A549 treated with AZD2906 at 1 μM for 4 hours (cell line): ENCODE measurements at places on chromosomes 16 and 17. TPM values are rescaled to one million over a fixed set of nuclear protein-coding genes. Genes with fewer than 3 reads are reported as not detected.

Gene BCAR1
- 88.5 to 127 TPM (median 123 TPM) in 5 replicates for total RNA-seq

Gene TERB1
- total RNA-seq: 0.05 TPM in 1 of 5 replicates, not detected in the others

Gene GGA3
- 24.1 to 29.9 TPM (median 26.3 TPM) in 5 replicates for total RNA-seq

Gene TACO1
- total RNA-seq: 51.5 to 55.5 TPM (median 54.7 TPM) in 5 replicates

Gene LPCAT2
- total RNA-seq: 4.6 to 5.6 TPM (median 4.7 TPM) in 5 replicates

Gene ITGAD
- total RNA-seq: 0.03 TPM in 1 of 5 replicates, not detected in the others

Gene PNMT
- total RNA-seq: 0.10 to 0.68 TPM (median 0.63 TPM) in 5 replicates

Gene RETREG3
- total RNA-seq: 23.5 to 29.0 TPM (median 26.5 TPM) in 5 replicates

Gene KRT10
- 65.4 to 117 TPM (median 102 TPM) in 5 replicates for total RNA-seq

Gene KRTAP3-2
- 0.20 to 0.57 TPM (median 0.29 TPM) in 5 replicates for total RNA-seq

Gene TEKT5
- total RNA-seq: 0.18 TPM in 1 of 5 replicates, not detected in the others

Gene ALDH3A2
- 148 to 171 TPM (median 159 TPM) in 5 replicates for total RNA-seq

Gene KRTAP1-5
- total RNA-seq: not detected in 5 replicates

Gene FAM171A2
- 2.8 to 4.8 TPM (median 3.5 TPM) in 5 replicates for total RNA-seq

Gene CETP
- total RNA-seq: not detected in 5 replicates

Gene SPNS3
- 0.03 to 0.17 TPM (median 0.06 TPM) in 4 of 5 replicates, not detected in the other for total RNA-seq

Gene PRDM7
- 0.02 TPM in 1 of 5 replicates, not detected in the others for total RNA-seq
